ENCODE measurements at places on chromosomes 6 and 20.

GRCh38 chr20:37276494-37277252 is 12.8 kb upstream of the MANBAL start:
- no peak for DNase-seq

- DNase-seq, result no peak
Observed at GRCh38 chr6:91288741-91289140, 701.9 kb upstream of the MAP3K7 start.

DNA sequence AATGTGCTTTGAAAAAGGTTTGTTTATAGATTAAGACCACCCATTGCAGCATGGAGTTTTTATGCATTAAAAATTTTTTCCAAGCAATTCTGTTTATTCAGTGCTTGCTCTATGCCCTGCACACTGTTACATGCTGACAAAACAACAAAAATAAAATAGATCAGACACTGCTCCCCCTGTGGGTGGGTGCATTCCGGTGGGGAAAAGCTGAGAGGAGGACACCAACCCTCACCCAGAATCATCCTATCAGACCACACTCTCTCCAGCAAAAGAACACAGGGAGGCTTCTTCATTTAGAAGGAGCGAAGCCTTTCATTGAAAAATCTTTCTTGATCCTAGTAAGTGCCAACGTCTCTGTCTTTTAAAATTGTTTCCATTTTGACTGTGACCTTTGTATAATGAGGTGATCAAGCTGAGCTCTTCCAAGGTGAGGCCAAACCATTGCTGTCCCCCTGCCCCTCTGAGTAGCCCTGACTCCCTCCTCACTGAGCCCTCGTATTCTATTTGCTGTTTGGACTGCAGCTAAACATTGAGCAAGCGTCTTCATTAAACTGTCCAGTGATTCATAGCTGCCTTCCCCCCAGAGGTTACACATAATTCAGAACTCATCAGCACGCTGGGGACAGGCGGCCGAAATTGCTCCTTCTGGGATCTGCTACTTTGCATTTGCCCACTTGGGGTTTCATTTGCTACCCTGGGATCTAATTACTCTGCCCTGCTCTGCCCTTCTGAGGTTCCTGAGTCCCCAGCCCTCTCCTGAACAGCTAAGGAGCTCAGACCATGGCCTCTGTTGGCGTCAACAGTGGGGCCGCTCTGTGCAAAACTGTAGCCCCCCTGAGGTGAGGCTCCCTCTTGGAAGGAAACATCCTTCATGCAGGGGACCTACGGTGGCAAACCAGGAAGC is 102.4 kb downstream of the F13A1 start:
- DNase-seq, result no peak

DNA sequence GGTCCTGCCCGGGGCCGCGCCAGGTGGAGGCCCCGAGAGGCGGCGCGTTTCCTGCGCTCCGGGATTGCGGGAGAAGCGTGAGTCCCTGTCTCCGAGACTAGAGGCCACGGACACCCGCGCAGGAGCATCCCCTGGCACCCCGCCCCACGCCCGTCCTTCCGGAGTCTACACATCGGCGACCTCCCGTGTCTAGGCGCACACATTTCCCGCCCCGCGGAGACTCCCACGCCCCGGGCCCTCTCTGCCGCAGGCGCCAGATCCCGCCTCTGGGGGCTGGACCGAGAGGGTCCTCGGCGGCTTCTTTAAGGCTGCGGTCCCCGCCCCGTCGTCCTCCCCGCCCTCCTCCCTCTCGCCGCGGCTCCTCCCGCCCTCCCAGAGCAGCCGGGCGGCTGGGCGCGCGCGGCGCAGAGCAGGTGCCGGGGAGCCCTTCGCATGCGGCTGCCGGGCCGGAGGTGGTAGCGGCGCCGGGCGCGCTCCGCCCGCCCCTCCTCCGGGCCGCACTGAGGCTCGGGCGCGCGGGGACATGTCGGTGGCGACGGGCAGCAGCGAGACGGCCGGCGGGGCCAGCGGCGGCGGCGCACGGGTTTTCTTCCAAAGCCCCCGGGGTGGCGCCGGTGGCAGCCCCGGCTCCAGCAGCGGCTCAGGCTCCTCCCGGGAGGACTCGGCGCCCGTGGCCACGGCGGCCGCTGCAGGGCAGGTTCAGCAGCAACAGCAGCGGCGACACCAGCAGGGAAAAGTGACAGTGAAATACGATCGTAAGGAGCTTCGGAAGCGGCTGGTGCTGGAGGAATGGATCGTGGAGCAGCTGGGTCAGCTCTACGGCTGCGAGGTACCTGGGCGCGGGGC is at the start of gene PPP1R14C:
PPP1R14C (plus strand) TSS at position 375 of the 846 bp plus-strand sequence; CDS start at position 524, 149 bp downstream.
- DNase-seq, result no peak

GRCh38 chr20:11112832-11113231 is 439.0 kb upstream of the JAG1 start:
- no peak for DNase-seq

- no peak for DNase-seq
Observed at GRCh38 chr6:150622941-150623874, 23.5 kb downstream of the PLEKHG1 start.

- DNase-seq, result no peak
Observed at GRCh38 chr6:46743425-46744158, 3.1 kb upstream of the ANKRD66 start.

DNA sequence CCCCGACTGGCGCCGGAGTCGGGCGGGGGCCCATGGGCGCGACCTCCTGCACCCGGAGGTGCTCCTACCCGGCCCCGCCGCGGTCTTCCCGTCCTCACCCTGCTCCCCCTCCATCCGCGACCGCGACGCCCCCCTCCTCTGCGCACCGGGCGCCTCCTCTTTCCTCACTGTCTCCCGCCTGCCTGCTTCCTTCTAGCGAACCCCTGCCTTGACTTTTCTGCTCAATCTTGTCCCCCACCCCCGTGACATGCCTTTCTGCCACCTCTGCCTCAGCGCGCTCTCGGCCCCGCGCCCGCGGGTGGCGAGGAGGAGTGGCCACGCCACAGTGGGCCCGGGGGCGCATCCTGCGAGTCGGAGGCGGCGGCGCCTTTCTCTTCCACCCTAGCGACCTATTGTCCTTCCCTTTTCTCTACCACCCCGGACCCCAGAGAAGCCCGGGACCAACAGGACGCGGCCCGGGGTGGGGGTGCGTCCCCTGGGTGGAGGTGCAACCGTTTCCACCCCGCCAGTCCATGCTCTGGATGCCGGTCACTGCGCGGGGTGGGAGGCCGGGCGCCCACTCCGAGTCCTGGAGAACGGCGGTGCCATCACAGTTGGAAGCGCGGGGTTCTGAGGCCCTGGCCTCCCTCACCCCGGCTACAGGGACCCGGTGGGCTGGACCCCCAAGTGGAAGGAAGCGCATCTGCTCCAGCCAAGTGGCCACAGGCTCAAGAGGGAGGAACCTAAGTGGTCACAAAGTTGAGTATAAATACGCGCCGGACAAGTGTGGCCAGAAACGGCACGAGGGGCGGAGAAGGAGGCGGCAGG is 2.0 kb downstream of the PDE10A start:
- no peak for DNase-seq

- DNase-seq, result no peak
Observed at GRCh38 chr6:141351721-141352120, 781.0 kb upstream of the GJE1 start.

DNA sequence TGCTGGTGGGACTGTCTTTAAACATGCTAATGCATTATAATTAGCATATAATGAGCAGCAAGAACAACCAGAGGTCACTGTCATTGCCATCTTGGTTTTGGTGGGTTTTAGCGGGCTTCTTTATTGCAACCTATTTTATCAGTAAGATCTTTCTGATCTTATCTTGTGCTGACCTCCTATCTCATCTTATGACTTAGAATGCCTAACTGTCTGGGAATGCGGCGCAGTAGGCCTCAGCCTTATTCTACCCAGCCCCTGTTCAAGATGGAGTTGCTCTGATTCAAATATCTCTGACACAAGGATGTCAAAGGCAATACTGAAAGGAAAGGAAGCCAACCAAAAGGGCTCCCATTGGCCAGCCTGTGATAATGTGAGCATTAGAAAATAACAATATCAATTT is 29.8 kb upstream of the SEC63 start:
- no peak for DNase-seq

DNA sequence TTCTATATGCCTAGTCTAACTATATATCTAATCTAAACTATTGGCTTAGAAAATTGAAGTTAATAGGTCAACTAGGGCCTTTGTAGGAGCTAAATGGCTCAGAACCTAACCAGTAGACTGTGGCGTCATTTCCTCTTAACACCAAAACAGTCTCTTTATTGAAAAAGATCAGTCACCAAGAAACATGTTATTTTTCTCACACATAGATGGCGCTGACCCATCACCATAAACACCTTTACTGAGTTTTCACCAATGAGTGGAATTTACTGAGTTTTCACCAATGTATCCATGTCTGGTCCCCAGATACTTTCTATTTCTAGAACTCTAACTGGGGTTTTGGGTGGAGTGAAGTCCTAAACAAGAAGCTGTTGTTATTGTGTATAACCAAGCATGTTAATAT is 636.0 kb downstream of the BCKDHB start:
- no peak for DNase-seq

DNA sequence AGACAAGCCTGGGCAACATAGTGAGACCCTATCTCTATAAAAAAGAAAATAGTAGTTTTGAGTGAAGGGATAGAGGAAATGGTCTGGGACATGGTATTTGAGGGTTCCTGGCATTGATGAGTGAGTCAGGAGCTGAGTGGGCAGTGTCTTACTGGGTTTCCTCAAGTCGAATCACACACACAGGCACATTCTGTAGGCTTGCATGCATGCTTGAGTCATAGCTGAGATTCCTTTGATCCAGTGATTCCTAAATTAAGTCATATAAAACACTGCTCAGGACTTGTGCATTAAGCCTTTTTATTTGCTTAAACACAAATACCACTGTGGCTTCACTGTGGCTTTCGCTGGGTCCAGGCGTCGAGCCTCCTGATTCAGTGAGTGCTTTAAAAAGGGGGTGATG is 71.8 kb upstream of the TMEM181 start:
- DNase-seq, result no peak

DNA sequence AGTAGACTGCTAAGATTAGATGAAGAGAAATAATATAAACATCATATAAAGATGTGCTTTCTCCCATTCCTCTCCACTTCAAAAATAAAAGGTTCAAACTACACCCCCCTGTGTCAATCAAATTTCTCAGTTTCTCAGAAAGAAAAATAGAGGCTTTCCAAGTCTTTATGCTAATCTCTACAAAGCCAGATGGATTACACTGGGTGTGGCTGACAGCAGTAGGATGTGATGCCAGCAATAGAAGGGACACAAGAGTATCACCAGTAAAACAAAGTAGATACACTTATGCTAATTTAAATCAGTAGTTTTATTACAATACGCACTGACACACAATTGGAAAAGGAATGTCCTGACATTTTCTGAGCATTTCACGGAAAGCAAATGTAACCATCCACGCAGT is 353.4 kb downstream of the RNGTT start:
- DNase-seq, result no peak

GRCh38 chr6:156917213-156917612 is 140.0 kb downstream of the ARID1B start:
- no peak for DNase-seq

GRCh38 chr6:134419716-134420115 is 101.8 kb upstream of the SGK1 start:
- DNase-seq, result no peak

DNA sequence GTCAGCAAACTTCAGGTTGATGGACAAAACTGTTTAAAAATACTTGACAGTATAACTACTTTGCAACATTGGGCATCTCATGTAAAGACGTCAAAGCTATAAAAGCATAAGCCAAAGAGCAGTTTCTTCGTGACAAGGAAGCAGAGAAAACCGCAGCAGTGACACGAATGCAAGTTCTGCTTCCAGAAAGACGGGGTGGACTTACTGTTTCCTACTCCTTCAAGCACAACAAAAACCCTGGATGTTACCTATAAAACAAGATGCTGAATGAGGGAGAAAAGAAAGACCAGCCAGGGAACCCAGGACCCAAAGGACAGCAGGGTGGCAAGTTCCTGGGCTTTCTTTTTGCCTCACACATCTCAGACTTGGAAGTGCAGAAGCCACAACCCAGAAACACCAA is 98.0 kb downstream of the DLL1 start:
- DNase-seq, result no peak

- DNase-seq, result no peak
Observed at GRCh38 chr6:106003268-106003987, 82.7 kb upstream of the PRDM1 start.

DNA sequence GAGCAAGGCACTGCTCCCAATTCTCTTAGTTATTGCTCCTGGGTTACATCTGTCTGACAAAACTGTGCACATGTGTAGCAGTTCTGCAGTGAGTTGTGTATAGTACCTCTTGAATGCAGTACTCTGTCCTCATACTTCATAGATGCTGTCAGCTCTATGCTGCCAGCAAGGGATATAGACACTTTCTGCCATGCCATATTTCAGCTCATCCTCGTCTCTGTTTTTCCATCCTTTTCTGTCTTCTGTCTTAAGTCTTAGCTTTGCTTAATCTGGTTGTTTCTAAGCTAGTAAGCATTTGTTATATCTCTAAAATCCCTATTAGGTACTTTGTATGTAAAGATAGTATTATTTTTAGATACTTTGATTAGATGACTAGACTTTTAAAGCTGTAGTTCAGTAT is 76.4 kb downstream of the HIVEP1 start:
- DNase-seq, result no peak

GRCh38 chr20:52190437-52191131 is 995 bp downstream of the ZFP64 start:
- DNase-seq, result peak; percentile 12

GRCh38 chr20:47304287-47304686 is 52.2 kb downstream of the ZMYND8 start:
- no peak for DNase-seq

DNA sequence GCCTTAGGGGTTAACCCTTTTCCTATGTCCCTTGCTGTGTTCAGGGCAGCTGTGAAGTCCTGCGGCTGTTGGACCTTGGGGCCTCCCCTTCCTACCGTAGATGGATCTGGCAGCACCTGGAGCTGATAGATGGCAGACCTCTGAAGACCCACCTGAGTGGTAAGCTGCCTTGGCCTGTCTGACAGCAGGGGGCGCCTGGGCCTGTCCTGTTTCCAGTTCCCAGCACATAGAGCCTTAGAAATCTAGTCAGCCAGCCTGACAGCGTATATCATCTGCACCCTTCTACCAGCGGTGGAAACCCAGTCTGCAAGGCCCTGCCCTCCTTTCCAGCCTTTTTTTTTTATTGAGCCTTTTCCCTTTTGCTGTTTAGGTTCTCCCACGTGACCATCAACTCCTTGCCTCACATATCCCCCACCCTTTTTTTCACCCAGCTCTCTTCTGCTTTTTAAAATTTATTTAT is 26.6 kb downstream of the CNBD2 start:
- peak; percentile 74 for DNase-seq

DNA sequence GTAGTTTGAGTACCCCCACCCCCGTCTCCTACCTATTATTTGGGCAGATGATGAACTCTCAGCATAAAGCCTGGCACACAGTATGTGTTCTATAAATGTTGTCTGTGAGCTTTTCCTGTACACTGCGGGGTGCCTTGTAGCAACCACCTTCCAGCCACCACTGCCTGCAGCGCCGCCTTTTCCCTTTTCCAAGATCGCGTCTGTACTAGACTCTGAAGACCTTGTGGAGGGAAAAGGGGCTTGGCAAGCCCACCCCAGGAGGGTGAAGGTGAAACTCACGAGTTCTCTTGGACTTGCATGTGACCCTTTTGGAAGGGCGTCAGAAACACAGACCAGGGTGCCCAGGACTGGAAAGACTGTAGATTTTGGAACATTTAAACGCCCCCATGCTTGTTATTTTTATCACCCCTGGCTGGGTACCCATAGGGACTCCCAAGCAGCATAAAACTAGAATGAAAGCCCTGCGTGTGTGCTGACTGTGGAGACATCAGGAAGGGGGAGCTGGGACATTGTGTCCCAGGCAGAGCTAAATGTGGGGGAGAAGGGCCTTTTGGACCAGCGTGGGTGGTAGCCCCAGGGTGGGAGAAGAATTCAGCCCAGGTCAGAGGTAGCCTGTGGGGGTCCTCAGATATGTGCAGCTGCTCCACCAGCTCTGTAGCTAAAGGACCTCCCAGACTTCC is 8.3 kb downstream of the BAK1 start:
- DNase-seq, result no peak

- no peak for DNase-seq
Observed at GRCh38 chr6:144156338-144156737, 6.0 kb downstream of the STX11 start.
